ENCODE measurements at places on chromosomes 3 and 15.
A peak's percentile ranks its signal among the peaks of the same experiment; 100 is the strongest.

DNA sequence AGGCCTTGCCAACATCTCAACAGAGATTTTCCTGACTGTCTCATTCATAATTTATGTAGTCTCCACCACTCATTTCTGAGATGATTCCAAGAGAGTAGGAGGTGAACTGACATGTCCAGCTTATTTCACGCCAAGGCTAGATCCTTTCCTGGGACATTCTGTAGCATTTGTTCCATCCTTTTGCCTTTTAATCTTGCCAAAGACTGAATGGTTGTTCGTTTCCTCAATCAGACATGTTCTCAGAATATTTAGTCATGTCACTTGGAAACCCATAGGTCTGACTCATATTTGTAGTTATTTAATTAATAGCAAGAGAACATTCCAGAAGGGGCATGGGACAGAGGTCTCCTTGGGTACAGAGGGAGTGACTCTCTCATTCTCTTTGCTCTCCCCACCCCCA is 80.9 kb downstream of the DHX36 start:
- DNase-seq = peak; percentile 33

DNA sequence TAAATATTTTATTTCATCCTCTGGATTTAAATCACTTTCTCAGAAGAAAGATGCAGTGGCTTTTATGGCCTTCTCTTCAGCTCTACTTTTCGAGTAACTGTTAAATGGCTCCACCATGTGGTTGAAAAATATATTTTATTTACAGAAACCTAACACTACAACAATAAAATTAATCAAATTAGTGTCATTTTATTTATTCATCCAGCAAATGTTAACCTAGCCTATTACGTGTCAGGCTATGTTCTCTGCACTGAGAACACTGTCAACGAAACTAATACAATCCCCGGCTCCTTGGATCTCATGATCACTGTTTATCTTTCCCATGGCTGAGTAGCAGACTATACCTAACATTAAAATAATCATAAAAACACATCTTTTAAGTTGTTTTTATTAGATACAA is 148.0 kb upstream of the OSTN start:
- DNase-seq = no peak

- DNase-seq = no peak
Observed at GRCh38 chr3:195059471-195060216, 211.3 kb downstream of the XXYLT1 start.

GRCh38 chr3:196165850-196166249 is 45.4 kb downstream of the ZDHHC19 start:
- DNase-seq = no peak

GRCh38 chr15:40739854-40740253 is 15.2 kb downstream of the RMDN3 start:
- no peak for DNase-seq

DNA sequence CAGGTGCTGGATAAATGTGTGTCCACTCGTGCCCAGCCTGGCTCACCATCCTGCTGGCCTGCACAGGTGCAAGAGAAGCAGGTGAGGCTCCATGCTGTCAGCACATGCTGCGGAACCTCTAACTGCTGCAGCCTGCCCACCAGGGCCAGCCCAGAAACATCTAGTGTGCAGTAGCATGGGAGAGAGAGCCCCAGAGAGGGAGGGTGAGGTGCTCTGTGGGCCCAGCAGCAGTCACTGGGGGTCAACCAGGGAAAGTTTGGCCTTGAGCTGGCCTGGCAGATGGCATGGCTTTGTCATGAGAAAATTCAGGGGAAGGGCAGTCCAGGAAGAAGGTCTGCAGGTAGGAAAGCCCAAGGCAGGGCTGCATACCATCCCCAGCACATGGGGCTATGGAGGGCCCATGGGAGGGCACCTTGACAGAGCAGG is 18.2 kb upstream of the PRR23E start:
- no peak for DNase-seq

GRCh38 chr3:125401402-125401801 is 26.3 kb upstream of the ZNF148 start:
- DNase-seq = no peak

DNA sequence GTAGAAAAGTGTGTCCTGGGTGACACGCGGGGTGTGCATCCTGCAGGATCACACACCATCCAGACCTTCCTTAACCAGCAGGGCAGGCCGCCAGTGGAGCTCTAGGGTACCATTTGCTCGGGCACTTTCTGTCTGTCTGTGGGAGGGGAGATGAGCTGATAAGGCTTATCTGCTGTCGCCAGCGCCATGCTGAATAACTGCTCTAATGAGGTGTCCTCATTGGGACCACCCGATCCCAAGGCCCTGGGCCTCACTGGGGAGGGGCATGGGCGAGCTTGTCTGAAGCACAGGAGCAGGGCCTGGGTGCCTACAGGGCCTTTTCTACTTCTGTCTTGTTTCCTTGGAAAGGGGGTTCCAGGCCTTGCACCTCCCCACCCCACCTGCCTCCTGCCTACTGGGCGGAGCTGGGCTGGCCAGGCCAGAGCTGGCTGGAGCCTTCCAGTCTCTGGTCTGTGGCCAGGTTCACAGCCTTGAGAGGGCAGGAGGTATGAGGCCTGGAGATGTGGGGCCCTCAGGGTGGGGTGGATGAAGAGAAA is 2.5 kb upstream of the GATA2 start:
- DNase-seq = no peak

DNA sequence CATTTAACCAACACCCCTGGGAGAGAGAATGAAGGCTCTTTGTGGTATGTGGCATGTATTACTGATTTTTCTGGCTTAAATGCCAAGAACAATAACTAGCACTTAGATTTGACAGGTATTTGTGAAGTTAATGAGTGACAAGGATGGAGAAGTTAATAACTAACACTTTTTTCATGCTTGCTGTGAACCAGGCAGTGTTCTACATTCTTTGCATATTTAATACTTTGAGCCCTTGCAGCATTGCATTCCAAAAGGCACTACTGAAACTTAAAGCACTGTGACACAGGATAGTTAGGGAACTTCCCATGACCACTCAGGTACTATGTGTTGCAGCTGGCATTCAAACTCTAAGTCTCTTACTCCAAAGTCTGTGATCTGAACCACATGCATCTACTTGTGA is 650.6 kb downstream of the ZPLD1 start:
- DNase-seq = peak; percentile 92

- DNase-seq = peak; percentile 51
Observed at GRCh38 chr3:122514123-122515019, at the start of gene KPNA1. Gene KPNA1, minus strand, starts transcription at chr3:122514939. Its CDS starts 18,374 bp downstream, at chr3:122496565.

DNA sequence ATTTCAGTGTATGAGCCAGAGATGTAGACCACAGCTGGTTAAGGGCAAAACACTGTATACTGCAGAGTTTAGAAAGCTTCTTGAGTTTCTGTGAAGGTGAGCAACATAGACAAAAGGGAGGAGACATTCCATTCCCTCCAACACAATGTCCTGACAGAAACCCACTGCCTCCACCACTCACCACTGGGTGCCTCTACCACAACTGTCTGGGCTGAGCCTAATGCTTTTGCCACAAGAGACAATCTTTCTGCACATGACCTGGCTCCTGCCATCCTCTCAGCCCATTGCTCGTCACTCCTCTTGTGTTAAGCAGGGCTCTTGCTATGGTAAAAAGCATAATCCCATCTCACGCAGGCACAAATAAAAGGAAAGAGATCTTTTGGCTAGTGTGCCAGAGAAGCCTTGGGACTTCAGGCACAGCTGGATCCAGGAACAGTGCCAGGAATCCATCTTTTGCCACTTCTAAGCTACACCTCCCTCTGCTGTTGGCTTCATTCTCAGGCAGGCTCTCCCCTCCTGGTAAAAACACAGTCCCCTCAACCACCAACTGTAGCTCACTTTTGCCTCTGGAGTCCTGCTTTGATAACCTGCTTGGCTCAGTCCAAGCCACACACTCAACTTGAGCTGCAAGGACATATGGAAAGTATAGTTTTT is 140.6 kb upstream of the PRR20G start:
- no peak for DNase-seq

- no peak for DNase-seq
Observed at GRCh38 chr3:55615039-55615693, 128.1 kb upstream of the WNT5A start.

DNA sequence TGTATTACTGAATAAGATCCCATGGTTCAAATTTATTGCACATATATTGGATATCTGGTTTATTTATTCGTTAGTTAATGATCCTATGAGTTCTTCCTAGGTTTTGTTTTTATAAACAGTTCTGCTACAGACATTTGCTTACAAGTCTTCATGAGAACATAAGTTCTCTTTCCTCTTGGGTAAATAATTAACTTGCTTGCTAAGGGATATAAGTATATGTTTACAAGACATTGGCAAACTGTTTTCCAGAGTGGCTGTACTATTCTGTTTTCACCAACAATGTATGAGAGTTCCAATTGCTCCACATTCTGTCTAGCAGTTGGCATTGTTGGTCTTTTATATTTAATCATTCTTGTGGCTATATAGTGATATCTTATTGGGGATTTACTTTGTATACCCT is 341.8 kb upstream of the GBE1 start:
- no peak for DNase-seq

- no peak for DNase-seq
Observed at GRCh38 chr3:44561076-44561475, 6.1 kb downstream of the ZKSCAN7 start.

- no peak for DNase-seq
Observed at GRCh38 chr15:62637574-62637897, 405.0 kb upstream of the TPM1 start.

GRCh38 chr15:45084163-45084562 is 29.8 kb downstream of the DUOX2 start:
- DNase-seq = no peak

- no peak for DNase-seq
Observed at GRCh38 chr15:78389322-78389721, 48.7 kb upstream of the IREB2 start.

GRCh38 chr3:184791171-184791570 is 20.8 kb upstream of the VPS8 start:
- no peak for DNase-seq

DNA sequence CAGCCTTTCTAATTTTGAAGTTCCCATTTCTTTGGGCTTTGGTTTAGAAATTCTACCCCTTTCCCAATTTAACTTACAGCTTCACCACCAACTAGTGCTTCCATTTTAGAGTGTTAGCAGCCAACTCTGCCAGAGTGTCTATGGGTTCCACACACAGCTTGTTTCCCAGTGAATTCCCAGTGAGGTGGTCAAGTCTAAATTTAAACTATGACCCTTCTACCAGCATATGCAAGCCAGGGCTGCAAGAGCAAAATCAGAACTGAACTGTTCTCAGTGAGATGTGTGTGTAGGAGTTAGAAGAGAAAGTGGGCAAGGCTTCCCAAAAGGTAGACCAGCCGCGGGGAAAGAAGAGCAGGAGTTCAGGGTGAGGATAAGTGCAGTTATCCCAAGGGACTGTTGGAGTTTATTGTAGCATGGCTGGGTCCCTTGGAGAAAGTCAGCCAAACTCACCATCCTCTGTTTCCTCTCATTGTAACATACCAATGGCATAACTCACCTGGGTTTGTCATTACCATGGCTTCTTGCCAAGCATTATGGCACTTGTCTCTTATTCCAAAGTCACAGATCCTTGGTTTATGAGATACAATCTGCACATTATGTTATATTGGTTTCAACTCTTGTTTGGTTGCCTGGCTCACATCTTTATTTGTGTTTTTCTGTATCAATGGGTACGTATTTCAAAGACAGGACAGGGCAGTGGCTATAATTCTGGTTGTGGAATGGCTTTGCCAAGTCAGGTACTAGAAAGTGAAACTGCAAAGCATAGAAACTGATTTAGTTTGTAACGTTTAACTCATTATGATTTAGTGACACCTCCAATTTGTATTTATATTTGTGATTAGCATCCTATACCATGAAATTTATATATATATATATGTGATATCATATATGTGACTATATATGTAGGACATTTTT is 130.2 kb upstream of the UMPS start:
- no peak for DNase-seq

DNA sequence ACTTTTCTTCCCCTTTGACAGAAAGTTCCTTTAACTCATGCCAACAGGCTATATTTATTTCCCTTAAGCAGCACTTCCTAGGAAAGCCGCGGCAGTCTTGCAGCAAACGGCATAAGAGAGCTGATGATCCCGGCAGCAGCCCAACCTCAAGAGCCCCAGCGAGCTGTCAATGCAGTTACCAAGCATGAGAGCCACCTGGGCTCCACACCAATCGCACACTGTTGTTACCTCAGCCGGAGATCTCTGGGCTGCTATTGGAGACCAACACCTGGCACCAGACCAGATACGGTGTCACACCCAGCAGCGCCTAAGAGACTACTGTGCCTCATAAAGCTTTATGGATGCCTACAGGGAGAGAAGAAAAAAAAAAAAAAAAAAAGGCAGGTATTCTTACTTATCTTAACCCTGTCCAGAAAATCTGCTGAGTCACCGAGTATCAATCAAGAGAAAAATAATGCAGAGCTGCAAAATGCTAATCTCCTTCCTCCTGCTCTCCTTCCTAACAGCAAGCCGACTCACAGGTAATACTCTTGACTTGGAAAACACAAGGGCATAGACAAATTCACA is 11.7 kb downstream of the ABCC5 start:
- DNase-seq = peak; percentile 87

- DNase-seq = no peak
Observed at GRCh38 chr15:89514596-89515406, 18.4 kb upstream of the RHCG start.

GRCh38 chr3:45608885-45609284 is 14.3 kb downstream of the LIMD1 start:
- no peak for DNase-seq

DNA sequence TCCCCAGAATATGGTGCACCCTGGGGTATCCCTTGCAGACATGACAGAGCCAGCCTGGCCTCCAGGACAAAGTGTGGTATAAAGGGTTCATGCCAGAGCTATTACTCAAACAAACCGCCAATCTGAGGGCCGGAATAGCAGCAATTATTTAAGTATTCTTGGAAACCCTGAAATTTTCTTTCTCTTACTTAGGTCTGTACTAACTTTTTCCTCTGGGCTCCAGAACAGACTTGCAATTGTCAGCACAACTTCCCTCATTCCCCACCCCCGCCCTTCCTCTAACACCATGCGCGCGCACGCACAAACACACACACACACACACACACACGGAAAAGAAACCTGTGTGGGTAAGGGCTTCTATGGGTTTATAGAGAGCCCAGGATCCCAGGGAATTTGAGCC is 56.3 kb downstream of the ISG20 start:
- no peak for DNase-seq

DNA sequence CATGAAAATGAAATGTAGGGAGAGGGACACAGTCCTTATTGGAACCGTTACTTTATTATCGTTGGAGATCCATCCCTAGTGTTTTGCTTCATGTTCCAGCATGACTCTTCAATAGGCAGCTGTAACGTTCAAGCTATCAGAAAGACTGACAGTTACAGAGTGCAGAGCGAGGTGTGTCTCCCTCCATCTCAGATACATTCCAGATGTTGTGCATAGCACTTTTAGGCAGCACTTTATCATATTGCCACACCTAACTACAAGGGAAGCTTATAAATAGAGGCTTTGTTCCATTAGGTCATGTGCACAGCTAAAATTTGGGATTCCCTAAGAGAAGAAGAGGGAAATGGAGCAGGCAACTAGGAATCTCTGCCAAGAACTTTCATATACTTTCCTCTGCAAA is 1009.6 kb downstream of the ROBO2 start:
- no peak for DNase-seq

GRCh38 chr15:48001393-48002039 is 119.3 kb upstream of the SLC24A5 start:
- no peak for DNase-seq

- peak; percentile 99 for DNase-seq
Observed at GRCh38 chr3:61682671-61683548, 121.5 kb downstream of the PTPRG start.

- no peak for DNase-seq
Observed at GRCh38 chr3:194051366-194052149, 84.4 kb upstream of the HES1 start.

GRCh38 chr15:70698426-70698825 is 64.9 kb downstream of the UACA start:
- DNase-seq = no peak
